ENCODE measurements at places on chromosomes 2 and 18. TPM values are rescaled to one million over a fixed set of nuclear protein-coding genes. Genes with fewer than 3 reads are reported as not detected.
A peak's percentile ranks its signal among the peaks of the same experiment; 100 is the strongest.

DNA sequence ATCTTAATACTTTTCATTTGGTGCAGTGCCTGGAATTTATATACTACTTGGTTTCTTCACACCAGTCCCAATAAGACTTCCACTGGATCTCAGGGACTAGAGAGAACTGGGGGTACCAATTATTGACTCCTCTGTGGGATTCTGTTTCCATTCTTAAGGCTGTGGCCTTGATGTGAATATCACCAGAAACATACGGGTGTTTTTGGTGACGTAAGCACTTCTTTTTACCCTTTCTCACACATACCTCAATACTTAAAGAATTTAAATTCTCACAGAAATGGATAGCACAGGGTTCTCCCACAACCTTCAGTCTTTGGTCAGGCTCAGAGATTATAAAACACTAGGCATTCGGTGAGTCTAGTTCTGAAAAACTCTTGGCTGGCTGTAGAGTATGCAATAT lies 84.1 kb downstream of the SUCLG1 start:
- no peaks in the 10 kb centered on the region for H3K4me1 ChIP-seq
- no peak overlapping the region for H3K27ac ChIP-seq
- H3K4me3 ChIP-seq = no peak overlapping the region
- DNase-seq = no peak
- no peaks in the 10 kb centered on the region for H3K36me3 ChIP-seq
- H3K27me3 ChIP-seq = no peaks in the 10 kb centered on the region

- H3K36me3 ChIP-seq = no peaks in the 10 kb centered on the region
- no peak overlapping the region for H3K27ac ChIP-seq
- DNase-seq = no peak
- no peaks in the 10 kb centered on the region for H3K4me1 ChIP-seq
These were observed 155.7 kb downstream of the DYM start for GRCh38 chr18:49304751-49305150.

GRCh38 chr18:37383036-37383785 lies 182.4 kb downstream of the CELF4 start:
- no peaks in the 10 kb centered on the region for H3K27me3 ChIP-seq
- H3K4me3 ChIP-seq = no peak overlapping the region
- H3K4me1 ChIP-seq = no peaks in the 10 kb centered on the region
- no peaks in the 10 kb centered on the region for H3K36me3 ChIP-seq
- no peak for DNase-seq

DNA sequence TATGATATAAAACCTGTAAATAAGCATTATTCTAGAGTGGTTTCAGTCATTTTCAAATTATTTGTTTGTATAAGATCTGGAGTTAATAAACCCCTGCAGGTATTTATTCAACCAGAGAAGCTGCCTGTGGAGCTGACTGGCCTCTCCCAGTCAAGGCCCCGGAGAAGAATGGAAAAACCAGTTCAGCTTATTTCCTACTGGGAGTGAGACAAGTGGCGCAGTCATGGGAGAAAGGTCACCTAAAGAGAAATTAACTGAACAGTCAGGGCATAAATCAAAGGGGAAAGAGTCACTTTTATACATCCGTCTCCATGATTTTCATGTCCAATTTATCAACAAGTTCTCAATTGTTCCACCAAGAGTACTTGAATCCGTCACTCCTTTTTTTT lies 240.9 kb downstream of the RNF152 start:
- DNase-seq = no peak
- no peaks in the 10 kb centered on the region for H3K4me1 ChIP-seq
- H3K36me3 ChIP-seq = no peaks in the 10 kb centered on the region
- no peak overlapping the region for H3K27ac ChIP-seq
- H3K4me3 ChIP-seq = no peak overlapping the region

GRCh38 chr2:174335254-174335987 lies 667 bp downstream of the SP9 start:
- DNase-seq = no peak
- H3K27me3 ChIP-seq = no peaks in the 10 kb centered on the region
- H3K36me3 ChIP-seq = no peaks in the 10 kb centered on the region

- H3K36me3 ChIP-seq = no peaks in the 10 kb centered on the region
- no peak overlapping the region for H3K27ac ChIP-seq
- H3K27me3 ChIP-seq = no peaks in the 10 kb centered on the region
- DNase-seq = no peak
- no peaks in the 10 kb centered on the region for H3K4me1 ChIP-seq
These were observed 120.9 kb downstream of the CNTNAP5 start for GRCh38 chr2:124145982-124146381.

Gene REG3A
- total RNA-seq = not detected

GRCh38 chr2:15300624-15301573 lies 260.2 kb downstream of the NBAS start:
- DNase-seq = no peak
- H3K4me1 ChIP-seq = no peaks in the 10 kb centered on the region

Gene MALL
- total RNA-seq = 159 TPM

GRCh38 chr18:36592282-36592681 lies 236.5 kb downstream of the TPGS2 start:
- H3K4me1 ChIP-seq = no peaks in the 10 kb centered on the region
- no peaks in the 10 kb centered on the region for H3K36me3 ChIP-seq
- DNase-seq = no peak
- H3K27me3 ChIP-seq = no peaks in the 10 kb centered on the region
- H3K4me3 ChIP-seq = no peak overlapping the region

Gene PAIP2B
- 1.4 TPM for total RNA-seq

Gene CPO
- total RNA-seq = not detected

DNA sequence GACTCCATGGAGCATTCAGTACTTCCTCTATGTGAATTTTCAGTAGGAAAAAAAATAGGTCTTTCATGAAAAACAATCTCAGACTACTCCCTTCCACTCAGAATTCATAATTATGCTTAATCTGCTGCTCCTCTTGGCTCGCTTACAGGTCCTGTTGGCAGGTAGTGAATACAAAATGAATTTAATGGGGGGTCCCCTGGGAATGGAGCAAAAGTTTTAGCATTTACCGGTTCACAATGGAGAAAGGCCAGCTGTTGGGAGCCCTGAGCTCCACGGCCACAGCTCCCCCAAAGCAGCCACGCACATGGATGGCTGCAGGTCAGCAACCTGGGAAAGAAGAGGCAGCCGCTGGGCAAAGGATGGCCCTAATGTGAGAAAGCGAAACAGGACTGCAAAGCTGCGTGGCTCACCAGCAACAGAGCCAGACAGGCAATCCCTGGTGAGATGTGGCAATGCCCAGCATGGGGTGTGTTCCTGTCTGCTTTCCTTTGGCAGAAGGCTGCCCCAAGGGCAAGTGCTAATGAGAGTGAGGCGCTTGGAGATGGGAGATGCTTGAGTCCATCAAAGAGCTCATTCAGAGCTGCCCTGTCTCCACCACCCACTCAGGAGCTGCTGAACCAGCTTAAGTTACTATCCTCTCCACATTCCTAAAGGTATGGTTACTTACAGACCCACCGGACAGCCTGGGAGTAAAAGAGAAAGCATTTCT lies 447.4 kb downstream of the EPHA4 start:
- no peaks in the 10 kb centered on the region for H3K27me3 ChIP-seq
- H3K27ac ChIP-seq = no peak overlapping the region
- H3K4me3 ChIP-seq = no peak overlapping the region
- DNase-seq = no peak

GRCh38 chr18:44324361-44324760 lies 356.3 kb upstream of the SETBP1 start:
- no peak for DNase-seq
- H3K27ac ChIP-seq = no peak overlapping the region
- H3K4me1 ChIP-seq = no peaks in the 10 kb centered on the region
- no peak overlapping the region for H3K4me3 ChIP-seq
- H3K36me3 ChIP-seq = no peaks in the 10 kb centered on the region
- no peaks in the 10 kb centered on the region for H3K27me3 ChIP-seq

DNA sequence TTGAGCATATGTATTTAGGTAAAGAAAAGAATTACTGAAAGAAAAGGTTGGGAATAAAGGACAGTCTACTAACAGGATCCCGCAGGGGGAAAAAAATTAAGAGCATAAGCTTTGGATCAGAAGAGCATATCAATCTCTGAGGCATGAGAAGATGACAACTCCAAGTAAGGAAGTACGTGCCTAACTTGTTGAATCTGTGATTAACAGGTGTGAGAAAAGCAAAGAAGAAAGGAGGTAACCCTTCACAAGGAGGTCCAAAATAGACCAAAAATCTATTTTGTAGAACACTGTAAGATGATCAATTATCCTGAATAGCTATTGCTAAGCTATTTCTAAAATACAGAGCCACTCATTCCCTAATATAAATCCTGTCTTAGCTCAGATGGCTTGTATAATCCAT lies 32.8 kb downstream of the TRIP12 start:
- no peak overlapping the region for H3K4me3 ChIP-seq
- H3K4me1 ChIP-seq = peaks cover 7% of the 10 kb centered on the region
- 0 out of 2 replicates have a peak, but pooled peaks cover 2% of the 10 kb centered on the region for H3K36me3 ChIP-seq

DNA sequence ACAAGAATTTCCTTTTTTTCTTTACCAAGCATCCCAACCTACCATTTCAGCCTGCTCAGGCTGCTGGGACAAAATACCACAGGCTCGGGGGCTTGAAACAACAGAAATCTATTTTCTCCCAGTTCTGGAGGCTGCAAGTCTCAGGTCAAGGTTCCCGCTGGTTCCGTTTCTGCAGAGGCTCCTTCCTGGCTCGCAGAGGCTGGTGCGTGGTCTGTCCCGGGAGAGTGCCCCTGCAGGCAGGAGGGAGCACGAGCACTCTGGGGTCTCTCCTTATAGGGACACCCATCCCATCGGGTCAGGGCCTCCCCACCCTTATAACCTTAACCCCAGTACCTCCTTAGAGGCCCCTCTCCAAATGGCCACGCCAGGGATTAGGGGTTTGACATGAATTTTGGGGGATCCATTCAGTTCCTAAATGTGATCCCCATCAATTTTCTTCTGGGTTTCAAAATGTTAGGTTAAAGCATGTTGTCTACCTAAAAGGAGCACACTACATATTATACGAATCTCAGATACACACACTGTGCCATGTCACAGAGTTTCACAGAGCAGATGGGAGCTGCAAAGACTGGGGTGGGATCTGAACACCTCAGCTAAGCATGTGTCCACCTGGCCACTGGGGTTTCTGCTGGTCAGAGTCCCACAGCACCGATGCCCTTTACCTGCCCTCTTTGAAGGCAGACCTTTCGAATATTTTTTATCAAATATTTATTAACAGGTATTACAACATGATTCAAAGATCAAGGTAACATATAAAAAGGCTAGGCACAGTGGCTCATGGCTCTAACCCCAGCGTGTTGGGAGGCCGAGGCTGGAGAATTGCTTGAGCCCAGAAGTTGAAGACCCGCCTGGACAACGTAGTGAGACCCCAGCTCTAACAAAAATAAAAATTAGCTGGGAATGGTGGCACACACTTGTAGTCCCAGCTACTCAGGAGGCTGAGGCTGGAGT lies 17.6 kb upstream of the ADI1 start:
- H3K4me1 ChIP-seq = peaks cover 18% of the 10 kb centered on the region
- peak overlapping the region; percentile 43 for H3K4me3 ChIP-seq
- no peaks in the 10 kb centered on the region for H3K27me3 ChIP-seq
- peak overlapping the region; percentile 72 for H3K27ac ChIP-seq
- H3K36me3 ChIP-seq = peaks cover 4% of the 10 kb centered on the region
- DNase-seq = no peak

DNA sequence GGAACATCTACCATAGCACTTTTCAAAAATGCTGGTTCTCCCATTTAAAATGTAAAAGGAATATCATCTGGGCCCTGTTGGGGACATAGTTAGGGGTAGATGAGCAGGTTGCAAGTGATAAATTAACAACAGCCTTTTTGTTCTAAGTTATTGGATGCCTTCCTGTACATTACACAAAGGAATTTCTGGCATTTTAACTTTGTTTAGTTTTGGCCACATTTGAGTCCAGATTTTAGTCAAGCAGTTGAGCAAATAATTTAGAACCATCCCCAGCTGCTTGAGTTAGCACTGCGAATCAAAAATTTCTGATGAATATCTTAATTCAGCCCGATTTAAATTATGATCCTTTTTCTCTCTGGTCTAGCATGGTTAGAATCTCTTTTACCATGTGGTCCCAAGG lies 124.4 kb downstream of the TTC27 start:
- no peak overlapping the region for H3K27ac ChIP-seq
- no peaks in the 10 kb centered on the region for H3K27me3 ChIP-seq

DNA sequence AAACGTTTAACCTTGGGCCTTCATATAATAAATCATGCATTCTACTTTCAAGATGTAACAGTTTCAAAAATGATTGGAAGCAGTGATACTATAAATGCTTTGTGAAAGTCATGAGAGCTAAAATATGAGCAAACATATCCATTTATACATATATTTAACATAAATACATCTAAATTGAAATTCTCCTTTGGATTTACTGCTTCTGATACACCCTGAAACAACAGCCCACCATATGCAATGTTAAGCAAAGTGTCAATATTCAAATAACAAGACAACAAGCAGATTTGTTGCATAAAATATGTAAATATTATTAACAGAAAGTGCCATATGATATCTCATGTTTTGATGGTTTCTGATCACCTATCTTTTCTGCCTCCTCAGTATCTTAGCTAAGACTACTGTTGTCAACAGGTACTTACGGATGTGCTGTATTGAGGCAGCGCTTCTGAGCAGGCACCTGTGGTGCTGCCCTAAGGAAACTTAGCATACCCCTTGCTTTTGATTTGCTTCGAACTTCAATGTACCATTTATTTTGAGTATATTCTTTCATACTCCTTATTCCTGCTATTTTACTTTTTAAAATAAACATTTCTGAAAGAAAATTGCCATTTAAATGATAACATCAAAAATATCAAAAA lies 6.1 kb downstream of the FIGN start:
- DNase-seq = no peak
- H3K36me3 ChIP-seq = no peaks in the 10 kb centered on the region

DNA sequence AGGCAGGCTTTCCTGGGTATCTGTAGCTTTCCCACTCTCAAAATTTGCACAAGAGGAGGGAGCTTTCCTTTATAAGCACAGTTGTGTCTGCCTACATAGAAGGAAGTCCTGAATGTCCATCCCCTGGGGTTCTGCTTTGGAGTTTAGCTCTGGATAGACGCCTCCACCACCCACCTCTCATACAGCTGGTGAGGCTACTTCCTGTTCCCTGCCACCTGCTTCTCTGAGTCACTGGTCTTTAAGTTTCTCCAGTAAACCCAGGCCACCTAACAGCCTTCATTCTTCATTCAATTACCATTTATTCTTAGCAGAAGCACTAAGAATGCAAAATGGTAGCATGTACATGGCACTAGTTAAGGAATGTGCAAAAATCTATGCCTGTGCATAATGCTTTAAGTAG lies 407.8 kb downstream of the CDH2 start:
- no peaks in the 10 kb centered on the region for H3K27me3 ChIP-seq
- no peaks in the 10 kb centered on the region for H3K4me1 ChIP-seq
- H3K27ac ChIP-seq = no peak overlapping the region
- no peaks in the 10 kb centered on the region for H3K36me3 ChIP-seq
- no peak overlapping the region for H3K4me3 ChIP-seq
- no peak for DNase-seq

DNA sequence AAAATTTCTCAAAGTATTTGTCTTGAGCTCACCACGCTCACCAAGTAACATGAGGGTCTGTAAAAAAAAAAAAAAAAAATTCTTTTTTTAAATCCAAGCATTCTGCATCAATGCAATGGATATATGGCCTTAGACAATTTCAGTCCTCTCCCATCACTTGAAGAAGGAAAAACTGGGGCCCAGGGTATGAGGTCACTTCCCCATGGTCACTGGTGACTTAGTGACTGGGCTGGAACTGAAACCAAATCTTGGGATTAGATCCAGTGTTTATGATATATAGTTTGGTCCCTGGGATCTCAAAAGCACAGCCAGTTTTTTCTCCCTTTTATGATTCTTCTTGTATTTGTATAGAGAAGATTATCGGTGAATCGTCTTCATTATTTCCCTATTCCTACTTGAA lies 477.9 kb upstream of the TNP1 start:
- no peaks in the 10 kb centered on the region for H3K36me3 ChIP-seq
- H3K4me1 ChIP-seq = no peaks in the 10 kb centered on the region
- no peak for DNase-seq

Gene CD28
- total RNA-seq = 0.21 TPM

- H3K4me3 ChIP-seq = no peak overlapping the region
- no peaks in the 10 kb centered on the region for H3K27me3 ChIP-seq
- no peak overlapping the region for H3K27ac ChIP-seq
- no peaks in the 10 kb centered on the region for H3K36me3 ChIP-seq
- no peaks in the 10 kb centered on the region for H3K4me1 ChIP-seq
These were observed 147.8 kb downstream of the UBE2E3 start for GRCh38 chr2:181128199-181128598.

Data from Panc1 (cell line).